ENCODE measurements at places on chromosomes 2 and 18.

- no peak for DNase-seq
Observed at GRCh38 chr18:76098674-76099411, 396.2 kb downstream of the ZNF516 start.

- DNase-seq: no peak
Observed at GRCh38 chr18:79465392-79465991, 69.8 kb downstream of the NFATC1 start.

DNA sequence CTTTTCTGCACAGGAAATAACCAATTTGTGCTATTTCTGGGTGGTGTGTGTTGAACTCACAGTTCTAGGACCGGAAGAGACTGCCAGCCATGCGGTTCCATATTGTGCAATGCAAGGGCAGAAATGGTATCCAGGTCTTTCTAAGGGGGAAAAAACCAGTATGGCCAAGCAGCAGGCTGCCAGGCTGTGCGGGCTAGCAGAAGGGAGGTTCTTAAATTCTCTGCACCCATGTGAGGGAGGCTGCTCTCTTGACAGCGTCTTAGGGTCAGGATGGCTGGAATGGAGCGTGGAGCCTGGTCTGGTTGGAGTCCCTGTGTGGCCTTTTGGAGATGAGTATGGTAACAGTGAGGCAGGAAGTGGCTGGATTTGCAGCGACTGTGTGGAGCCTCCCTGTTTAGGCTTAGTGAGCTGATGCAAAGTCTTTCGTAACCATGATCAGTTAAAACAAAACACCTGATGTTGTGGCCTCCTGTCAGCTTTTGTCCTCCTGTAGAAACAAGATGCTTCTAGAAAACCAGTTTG is 52.6 kb downstream of the NCK2 start:
- DNase-seq: no peak

GRCh38 chr18:35083174-35083712 is 42.0 kb downstream of the MAPRE2 start:
- no peak for DNase-seq

DNA sequence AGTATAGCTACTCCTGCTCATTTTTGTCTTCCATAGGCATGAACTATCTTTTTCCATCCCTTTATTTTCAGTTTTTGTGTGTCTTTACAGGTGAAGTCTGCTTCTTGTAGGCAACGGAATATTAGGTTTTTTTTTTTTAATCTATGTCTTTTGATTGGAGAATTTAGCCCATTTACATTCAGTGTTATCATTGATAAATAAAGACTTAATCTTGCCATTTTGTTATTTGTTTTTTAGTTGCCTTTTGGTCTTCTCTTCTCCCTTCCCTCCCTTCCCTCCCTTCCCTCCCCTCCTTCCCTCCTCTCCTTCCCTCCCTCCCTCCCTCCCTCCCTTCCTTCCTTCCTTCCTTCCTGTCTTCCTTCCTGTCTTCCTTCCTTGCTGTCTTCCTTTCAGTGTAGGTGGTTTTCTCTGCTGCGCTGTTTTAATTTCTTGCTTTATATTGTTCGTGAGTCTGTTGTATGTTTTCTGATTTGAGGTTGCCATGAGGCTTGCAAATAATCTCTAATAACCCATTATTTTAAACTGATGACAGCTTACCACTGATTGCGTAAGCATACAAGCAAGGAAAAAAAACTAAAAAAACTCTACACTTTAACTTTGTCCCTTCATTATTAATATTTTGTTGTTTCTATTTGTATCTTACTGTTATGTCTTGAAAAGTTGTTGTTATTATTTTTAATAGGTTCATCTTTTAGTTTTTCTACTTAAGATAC is 353.8 kb downstream of the PARD3B start:
- DNase-seq: no peak

DNA sequence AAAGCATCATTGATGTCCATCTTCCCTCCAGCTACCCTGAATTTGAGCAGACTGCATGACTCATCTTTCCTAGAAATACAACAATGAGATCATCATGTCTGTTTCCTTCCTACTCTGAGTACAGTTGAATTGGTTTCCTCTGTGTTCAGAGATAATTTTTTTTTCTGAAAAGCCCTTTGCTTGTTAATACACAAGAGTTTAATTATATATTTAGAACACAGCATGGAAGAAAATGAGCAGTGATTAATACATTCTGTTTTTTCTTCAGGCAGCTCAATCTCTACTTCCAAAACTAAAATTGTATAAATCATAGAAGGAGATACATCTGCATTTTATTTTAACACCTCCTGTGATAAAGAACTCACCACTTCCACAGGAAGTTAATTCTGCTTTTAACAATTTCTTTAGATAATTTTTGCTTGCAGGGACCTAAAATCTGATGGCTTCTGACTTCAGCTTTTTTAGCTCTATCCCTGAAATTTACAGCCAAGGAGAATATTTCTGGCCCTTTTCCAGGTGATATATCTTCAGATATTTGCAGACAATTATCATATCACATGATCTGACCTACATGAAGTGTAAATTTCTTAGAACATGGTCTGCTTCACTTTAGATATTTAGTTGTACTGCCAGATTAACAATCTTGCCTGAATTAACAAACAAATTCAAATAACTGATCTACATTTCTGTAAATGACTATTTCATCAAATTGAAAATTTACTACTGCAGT is 249.0 kb downstream of the TRIB2 start:
- DNase-seq: no peak

DNA sequence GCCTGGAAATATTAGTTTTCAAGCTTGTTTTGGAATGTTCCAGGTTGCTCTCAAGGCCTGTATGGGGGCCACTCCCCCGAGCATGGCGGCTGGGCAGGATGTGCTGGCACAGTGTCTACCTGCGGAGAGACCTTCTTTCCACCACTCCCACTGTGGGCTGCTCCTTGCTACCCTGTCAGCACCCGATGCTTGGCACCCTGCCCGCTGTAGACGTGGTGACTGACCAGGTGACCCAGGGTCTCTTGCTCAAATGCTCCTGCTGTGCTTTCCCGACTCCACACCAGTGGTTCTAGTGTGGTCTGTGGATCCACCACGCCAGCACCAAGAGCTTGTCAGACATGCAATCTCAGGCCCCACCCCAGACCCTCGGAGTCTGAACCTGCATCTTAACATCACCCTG is 213.3 kb downstream of the SH3BP4 start:
- no peak for DNase-seq

DNA sequence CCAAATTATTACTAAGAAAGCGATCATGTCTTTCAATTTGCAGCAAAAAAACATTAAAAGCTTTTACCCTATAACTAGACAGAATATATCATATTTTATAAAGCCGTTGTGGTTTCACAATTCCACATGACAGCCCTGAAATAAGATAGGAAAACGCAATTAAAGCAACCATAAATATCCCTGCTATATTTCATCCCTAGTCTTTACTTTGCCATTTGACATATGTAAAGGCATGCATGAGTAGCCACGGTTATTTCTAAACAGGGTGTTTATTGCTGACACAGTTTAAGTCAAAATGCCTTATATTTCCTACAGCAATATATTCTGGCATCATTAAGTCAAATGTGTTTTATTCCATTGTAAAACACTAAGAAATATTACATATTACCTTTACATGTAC is 239.9 kb downstream of the DSEL start:
- no peak for DNase-seq

DNA sequence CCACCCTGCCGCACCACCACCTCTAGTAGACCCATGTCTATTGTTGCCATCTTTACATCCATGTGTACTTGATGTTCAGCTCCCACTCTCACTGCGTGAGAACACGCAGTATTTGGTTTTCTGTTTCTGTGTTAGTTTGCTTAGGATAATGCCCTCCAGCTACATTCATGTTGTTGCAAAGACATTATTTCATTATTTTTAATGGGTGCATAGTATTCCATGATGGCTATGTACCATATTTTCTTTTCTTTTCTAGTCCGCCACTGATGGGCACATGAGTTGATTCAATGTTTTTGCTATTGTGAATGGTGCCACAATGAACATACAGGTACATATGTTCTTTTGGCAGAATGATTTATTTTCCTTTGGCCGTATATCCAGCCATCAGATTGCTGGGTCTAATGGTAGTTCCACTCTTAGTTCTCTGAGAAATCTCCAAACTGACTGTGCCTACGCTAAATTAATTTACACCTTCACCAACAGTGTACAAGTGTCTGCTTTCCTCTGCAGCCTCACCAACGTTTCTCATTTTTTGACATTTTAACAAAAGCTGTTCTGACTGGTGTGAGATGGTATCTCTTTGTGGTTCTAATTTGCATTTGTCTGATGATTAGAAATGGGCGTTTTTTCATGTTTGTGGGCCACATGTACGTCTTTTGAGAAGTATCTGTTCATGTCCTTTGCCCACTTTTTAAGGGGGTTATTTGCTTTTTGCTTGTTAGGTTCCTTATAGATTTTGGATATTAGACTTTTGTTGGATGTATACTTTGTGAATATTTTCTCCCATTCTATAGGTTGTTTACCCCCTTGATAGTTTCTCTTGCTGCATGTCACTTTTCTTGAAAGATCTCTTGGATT is 10.5 kb upstream of the ZNF513 start:
- no peak for DNase-seq

DNA sequence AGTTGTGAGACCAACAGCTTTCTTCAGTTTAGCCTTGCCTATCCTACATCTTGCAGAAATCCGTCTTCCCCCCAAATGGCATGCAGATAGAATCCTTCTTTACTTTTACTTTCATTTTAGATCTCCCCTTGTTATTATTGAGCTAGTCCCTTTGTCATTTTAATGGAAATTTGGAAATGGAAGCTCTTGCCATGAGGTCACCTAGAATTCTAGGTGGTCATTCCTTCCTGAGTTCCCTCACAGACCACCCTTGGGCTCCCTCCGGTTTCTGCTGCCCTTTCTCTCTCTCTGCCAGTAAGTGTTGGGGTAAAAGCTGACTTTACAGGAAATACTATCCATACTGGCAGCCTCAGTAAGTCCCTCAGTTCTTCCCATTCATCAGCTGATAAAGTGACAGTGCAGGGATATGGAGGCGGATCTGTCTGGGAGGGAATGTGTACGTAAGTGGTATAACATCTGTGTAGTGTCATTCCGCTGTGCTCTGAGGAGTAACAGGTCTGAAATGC is 30.2 kb downstream of the ARHGAP25 start:
- no peak for DNase-seq

DNA sequence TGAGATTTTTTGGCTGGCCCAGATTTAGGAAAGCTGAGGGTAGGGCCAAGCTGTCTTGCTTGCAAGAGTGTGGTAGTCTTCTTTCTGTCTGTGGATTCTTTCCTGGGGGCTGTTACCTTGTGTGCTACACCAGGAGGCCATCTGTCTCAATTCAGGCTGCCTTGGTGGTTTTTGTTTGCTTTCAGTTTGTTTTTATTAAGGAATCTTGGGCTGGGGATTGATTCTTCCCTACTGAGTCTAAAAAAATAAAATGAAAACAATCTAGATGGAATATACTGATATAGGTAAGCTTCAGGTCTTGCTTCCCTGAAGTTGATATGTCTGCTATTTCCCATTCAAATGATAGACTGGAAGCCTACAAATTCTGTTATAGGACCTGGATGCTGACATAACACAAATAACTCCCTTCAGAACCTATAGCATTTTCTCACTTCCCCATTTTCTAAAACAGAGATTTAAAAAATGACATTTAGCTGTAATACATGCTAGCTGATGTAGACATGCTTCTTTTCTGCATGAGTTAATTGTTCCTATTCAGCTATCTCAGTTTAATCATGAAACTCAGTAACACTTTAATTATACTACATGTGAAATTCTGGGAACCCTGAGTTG is 5.3 kb downstream of the LHCGR start:
- no peak for DNase-seq

GRCh38 chr2:60046529-60046928 is 506.9 kb downstream of the BCL11A start:
- DNase-seq: no peak

DNA sequence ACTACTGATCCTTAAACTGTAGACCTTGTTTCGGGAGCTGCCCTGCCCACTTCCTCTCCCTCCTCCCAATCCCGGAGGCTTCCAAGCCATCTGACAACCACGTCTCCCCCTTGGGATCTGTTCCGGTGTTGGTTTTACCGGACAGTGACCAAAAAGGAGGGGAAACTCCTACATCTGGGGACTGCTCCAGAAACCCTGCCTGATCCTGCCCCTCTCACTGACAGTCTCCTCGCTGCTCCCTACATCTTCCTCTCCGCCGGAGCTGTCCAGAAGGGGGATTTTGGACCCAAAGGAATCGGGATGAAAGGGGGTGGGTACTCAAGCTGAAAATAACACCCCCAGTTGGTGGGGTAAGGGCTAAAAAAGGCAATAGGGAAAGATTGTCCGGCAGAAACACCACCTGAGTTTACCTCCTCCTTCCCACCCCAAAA is 1.5 kb downstream of the INO80D start:
- DNase-seq: no peak

Data from stimulated activated CD4-positive, alpha-beta T cell treated with anti-CD3 and anti-CD28 coated beads, Interleukin-12 subunit alpha, Interleukin-12 subunit beta, amount 100 ng/mL, for 24 hours (primary cell).